Esophagus (tissue), 2 donors: ENCODE measurements at places on chromosomes 7 and 10. TPM values are rescaled to one million over a fixed set of nuclear protein-coding genes. Genes with fewer than 3 reads are reported as not detected.

The AGBL3 gene
- polyA plus RNA-seq, result 0.62 TPM

The PMPCB gene
- polyA plus RNA-seq, result 32.9 TPM

The HDAC9 gene
- 0.69 TPM for polyA plus RNA-seq

The AUTS2 gene
- polyA plus RNA-seq, result 8.3 TPM

The SPACDR gene
- 0.65 TPM for polyA plus RNA-seq

The TMEM225B gene
- polyA plus RNA-seq, result 0.96 TPM

The ZNF736 gene
- polyA plus RNA-seq, result 3.5 TPM

The JAKMIP3 gene
- polyA plus RNA-seq, result 0.12 TPM

The GSAP gene
- polyA plus RNA-seq, result 4.4 TPM

The GRM3 gene
- 0.05 TPM for polyA plus RNA-seq

The OR2F2 gene
- polyA plus RNA-seq, result not detected

The INTS1 gene
- 42.2 TPM for polyA plus RNA-seq

The NPFFR1 gene
- 0.01 TPM for polyA plus RNA-seq

The ZNF365 gene
- 14.0 TPM for polyA plus RNA-seq

The CCL24 gene
- polyA plus RNA-seq, result not detected
